ENCODE measurements at places on chromosomes 7 and 10.

DNA sequence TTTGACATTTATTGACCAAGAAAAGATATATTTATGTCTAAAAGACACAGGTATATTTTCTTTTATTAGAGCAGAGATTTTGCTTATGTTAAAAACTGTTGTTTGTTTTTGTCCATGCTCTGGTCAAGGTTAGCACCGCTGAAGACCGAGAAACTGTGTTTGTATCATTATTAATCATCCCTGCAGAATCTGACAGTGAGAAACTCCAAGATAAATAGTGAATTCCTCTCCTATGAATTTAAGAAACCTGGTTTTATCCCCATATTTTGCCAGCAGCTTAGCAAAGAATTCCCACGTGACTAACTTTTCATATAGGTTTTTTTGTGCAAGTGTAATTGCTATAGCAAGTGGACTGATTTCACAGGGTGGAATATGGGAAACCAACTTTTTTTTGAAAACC lies 77.6 kb downstream of the FRMD4A start:
- DNase-seq = no peak

DNA sequence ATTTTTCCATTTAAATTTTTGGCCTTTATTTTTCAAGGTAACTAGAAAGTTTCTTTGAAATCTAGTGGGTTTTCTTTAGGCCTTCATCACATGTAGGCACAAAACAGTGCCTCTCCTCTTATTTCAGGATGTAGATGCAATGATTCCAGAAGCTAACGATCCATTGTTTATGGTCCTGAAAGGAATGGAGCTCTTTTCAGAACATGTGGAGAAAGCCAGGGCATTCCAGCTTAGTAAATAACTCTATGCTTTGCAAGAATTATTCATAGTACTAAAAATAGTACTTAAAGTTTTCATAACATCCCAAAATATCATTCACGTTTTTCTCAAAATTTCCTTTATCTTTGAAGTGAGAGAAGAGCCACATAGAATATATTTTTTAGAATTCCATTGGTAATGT lies 91.3 kb downstream of the DYNC1I1 start:
- DNase-seq = no peak

GRCh38 chr7:37262181-37262580 lies 186.5 kb downstream of the ELMO1 start:
- no peak for DNase-seq

DNA sequence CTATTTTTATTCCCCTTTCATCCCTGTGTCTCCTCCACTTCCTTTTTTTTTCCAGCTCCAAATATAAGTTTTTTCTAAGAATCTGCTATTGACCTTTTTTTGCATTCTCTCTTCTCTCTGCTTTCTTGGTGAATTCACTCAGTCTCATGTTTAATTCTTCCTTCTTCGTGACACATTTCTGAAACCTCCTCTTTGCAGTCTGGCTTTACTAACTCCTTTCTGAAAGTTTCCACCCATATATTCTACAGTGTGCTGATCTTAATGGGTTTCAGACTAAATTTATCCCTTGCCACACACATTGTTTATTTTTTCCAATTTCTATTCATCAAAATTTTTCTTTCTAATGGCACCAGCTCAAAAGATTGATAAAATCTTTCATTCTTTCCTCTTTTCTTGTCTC lies 47.8 kb upstream of the CALD1 start:
- DNase-seq = no peak

GRCh38 chr10:33025039-33025438 lies 67.0 kb upstream of the ITGB1 start:
- no peak for DNase-seq

DNA sequence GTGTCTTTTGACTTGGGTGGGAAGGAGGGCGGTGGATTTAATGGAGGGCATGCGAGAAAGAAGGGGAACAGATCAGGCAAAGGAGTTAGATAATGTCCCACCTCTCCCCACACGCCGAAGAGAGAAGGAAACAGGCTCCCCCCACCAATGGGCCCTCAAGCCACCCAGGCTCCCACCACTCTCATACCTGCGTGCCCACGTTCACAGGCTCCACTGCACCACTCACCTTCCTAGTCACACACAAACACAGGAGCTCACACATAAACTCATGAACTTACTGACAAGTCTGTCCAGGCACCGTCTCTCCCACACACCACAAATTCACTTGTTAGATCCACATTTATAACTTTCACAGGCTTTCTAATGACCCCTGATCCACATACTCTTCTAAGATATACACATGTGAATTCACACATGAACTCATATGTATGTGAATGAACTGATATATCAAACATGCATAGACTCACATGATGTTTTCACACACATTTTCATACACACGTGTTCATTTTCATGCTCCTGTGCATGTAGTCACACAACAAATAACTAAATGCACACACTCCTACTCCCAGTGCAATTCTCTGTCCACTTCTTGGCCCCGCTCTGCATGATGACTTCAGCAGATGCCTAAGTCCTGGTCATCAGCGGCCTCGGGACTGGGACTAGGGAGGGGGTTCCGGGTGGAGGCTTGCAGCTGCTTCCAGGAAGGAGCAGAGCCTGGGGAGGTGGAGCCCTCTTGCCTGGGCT lies 1.5 kb downstream of the LZTS2 start:
- no peak for DNase-seq

GRCh38 chr10:31604096-31604495 lies 285.1 kb downstream of the ZEB1 start:
- no peak for DNase-seq

DNA sequence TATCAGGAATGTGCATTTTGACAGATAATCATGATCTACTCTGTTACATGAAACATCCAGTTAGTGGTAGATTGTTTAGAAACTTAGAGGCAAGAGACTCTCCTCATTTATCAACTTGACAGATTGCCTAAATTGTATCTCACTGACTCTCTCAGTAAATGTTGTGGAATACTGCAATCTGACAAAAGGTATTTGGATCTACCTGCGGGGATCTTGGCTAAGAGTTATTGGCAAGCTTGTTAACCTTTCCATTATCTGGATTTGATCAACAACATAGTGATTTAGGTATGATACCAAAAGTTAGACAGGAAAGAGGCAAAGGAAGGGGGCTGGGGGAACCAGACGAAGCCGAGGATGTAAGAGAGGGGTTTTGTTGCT lies 2.0 kb downstream of the VSTM2A start:
- DNase-seq = no peak

DNA sequence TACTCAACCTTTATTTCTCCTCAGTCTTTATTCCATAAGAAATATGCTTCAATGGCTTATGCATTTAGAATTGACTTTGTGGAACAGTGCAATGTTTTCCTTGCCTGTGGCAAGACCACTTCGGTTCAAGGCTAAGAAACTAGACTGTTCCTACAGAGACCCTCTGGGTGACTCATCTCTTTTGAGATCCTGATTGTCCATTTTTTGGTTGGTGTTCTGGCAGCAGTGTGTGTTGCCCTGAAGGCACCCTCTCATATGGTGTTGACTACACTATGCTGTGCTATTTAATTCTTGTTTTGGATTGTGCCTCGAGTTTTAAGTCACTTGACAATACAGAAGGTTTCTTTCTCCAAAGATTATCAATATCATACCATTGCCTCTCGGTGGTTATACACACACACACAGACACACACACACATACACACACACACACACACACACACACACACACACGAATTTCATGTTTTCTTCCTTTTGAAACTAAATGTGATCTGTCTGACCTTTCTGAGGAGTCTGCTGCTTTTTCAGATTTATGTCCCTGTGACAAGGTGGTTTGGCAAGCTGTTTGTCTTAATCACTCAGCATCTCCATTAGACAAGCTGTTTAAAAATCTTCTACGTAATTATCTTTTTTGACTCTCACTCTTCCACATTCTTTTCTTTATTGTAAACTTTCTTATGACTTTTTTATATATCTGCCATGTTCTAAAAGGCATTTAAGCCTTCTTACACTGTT lies 187.2 kb downstream of the VTI1A start:
- no peak for DNase-seq

DNA sequence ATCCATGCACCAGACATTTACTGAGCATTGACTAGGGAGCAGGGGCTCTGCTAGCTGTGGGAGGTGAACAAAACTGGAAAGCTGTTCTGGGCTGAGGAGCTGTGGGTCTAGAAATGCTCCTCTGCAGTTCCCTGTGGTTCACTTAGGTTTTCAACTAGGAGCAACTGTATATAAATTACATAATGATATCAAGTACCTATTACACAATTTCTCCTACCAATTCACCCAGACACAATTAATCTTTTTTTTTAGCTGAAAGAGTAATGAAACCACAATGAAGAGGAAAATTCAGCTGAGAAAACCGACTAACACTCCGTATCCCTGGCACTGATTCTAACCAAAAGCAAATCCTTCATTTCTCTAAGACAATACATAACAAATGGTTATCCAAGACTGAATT lies 39.4 kb downstream of the COL28A1 start:
- DNase-seq = no peak

DNA sequence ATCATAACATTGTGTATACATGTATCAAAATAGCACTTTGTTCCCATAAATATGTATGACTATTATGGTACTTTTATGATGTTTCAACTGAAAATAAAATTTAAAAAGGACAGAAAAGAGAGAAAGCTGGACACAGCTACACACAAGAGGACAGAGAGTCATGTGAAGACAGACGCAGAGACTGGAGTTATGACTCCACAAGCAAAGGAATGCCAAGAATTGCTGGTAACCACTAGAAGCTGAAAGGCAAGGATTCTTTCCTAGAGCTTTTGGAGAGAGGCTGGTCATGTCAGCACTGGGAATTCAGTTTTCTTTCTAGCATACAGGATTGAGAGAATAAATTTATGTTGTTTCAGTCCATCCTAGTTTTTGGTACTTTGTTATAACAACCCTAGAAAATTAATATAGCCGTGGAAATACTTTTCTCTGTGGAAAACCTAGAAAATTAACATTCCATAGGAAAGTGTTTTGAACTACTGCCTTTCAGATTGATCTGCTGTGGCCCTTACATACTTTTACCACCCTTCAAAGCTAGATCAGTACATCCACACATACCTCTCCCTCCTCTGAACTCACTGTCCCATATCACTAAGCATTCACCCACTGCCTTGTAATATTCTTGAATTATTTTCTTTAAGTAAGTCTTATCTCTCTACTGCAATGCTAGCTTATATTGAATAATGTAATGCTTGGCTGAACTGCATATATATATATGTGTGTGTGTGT lies 575.3 kb downstream of the IPMK start:
- no peak for DNase-seq

DNA sequence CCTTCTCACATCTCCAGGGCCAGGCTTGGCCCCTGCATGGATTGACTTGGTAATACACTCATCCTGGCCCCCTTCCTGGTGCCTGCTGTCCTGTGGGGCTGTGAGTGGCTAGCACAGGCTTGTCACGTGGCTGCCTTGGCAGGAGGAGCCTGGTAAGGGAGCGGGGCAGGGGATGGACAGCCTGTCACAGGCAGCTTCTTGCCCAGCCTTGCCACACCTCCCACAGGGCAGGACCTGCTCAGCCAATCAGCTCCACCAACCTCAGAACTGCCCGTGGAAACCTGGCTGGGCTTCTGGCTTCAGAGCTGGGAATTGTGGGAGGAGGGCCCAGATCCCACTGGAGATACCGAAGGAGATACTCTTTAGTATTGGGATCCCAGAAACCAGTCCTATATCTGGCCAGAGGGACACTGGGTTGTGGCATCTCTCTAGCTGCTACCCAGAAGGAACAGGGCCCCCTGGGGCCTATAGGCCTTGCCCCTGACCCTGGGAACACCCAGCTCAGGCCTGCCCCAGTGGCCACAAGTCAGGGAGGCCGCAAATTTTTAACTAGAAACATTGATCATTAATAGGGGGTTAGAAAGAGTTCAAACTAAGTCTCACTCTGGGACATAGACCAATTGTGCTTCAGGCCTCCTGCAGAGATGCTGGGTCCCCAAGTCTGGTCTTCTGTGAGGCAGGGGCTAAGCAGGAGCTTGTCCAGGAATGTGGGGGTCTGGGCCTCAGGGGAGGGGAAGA lies at the start of gene HOGA1:
HOGA1 (plus strand) TSS at position 330 of the 738 bp plus-strand sequence; CDS start at position 645, 315 bp downstream.
- DNase-seq = no peak

- DNase-seq = no peak
These were observed 6.4 kb downstream of the CDHR1 start for GRCh38 chr10:84200537-84201243.

- no peak for DNase-seq
These were observed 45.2 kb downstream of the PARP12 start for GRCh38 chr7:140017543-140017942.

GRCh38 chr7:23105086-23105643 lies 420 bp upstream of the KLHL7 start:
- DNase-seq = no peak

GRCh38 chr10:59266321-59266720 lies 89.9 kb downstream of the PHYHIPL start:
- no peak for DNase-seq

DNA sequence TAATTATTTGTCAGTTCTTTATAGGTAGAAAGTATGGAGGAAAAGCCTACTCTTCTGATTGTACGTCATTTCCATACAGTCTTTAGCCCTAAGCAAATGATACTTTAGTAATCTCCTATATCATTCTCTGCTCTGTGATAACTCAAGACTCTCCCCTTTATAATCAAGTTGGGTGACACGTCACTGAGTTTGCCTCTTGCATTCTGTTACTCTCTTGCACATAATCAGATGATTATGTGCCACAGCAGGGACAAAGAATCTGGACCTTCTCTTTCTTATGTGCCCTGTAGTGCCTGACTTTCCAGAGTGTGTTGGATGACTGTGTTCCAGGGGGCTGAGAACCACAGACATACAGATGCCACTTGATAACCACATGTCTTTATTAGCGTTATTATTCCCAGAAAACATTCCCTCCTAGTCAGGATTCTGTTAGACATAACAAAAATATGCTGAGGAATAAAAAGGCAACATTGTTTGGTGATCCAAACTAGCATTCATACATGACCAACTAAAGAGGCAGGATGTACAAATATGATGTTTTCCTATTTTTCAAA lies 116.4 kb upstream of the HGF start:
- DNase-seq = no peak

DNA sequence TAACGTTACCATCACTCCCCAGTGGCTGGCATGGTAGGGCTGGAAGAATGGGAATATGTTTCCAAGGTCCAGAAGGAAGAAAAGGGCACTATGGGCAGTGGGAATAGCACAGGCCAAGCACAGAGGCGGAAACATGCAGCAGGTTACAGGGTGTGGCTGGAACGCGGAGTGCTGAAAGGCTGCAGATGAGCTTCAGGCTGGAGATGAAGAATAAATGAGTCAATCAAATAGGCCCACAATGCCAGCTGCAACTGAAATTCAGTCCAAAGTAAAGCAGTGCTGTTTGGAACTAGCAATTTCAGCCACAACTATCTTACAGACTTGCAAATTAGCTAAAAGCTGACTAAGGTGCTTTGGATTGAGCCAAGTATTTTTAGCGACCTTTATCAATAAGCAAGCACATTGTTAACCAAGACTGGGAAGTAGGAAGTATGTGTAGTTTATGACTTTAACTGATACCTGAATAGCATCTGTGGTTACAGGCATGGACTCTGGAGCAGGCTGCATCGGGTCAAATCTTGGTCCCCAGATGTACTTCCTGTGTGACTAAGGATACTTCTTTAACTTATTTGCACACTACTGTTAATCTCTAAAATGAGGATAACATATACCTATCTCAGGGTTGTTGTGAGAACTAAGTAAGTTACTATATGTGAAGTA lies 77.5 kb upstream of the CTTNBP2 start:
- no peak for DNase-seq

Data from mesothelial cell of epicardium (in vitro differentiated cells).